ENCODE measurements at places on chromosomes 4 and X.

- DNase-seq, result no peak
Observed at GRCh38 chr4:5709207-5709575, 832 bp upstream of the EVC2 start.

- no peak for DNase-seq
Observed at GRCh38 chr4:122003335-122003734, 51.5 kb upstream of the TRPC3 start.

DNA sequence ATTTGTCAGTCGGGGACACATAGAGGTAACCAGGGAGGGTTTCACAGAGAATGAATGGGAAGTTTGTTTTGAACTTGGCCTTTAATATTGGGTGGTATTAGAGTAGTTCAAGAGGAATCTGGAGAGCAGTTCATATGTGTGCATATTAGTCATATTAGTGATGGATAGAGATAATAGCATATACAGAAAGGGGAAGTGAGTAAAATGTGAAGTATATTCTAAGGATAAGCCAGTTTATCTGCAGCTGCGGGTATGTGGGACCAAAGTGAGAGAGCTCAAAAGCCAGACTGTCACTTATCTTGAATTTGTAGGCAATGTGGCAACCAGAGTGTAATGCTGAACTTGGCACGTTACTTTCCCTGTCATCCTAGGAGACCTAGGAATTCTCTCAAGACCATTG, 169.9 kb downstream of the AFF2 start:
- DNase-seq, result no peak

GRCh38 chr4:152206646-152207377, 329.1 kb downstream of the FBXW7 start:
- DNase-seq, result no peak

GRCh38 chr4:125316791-125317524, 2.2 kb downstream of the FAT4 start:
- DNase-seq, result no peak

All from stimulated activated CD8-positive, alpha-beta memory T cell treated with anti-CD3 and anti-CD28 coated beads, Interleukin-15, amount 100 ng/mL, for 48 hours (primary cell).